NCI-H2029 (cell line): ENCODE measurements at places on chromosomes 16 and 17.

GRCh38 chr17:13194887-13195286 is 177.1 kb upstream of the ELAC2 start:
- DNase-seq = no peak

GRCh38 chr16:1999866-2000514 is 9.6 kb downstream of the ZNF598 start:
- no peak for DNase-seq

DNA sequence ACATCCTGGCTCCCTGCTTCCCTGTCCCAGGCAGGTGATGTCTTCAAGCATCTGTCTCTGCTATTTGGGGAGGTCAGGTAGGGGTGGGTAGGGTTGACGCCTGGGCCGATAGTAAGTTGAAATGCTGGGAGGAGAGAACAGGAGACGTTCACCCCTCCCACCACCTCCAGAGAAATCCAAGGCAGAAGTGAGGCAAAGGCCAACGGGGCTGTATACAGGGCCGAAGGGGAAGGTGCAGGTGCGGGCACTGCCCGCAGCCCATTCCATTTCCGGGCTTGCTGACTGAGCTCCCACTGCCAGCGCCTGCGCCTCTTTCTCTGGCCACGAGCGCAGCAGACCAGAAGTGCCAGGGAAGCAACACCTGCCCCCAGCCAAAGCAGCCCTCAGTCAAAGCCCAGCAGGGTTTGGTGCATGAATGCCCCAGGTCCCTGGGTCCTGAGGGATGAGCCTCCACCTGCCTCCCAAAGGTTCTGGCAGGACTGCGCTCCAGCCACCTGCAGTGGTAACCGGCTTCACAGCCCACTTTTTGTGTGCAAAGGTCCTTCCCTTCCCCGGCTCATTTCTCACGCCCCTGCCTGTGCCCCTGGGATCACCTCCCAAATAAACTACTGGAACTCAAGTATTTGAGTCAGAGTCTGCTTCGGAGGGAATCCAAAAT is 127.6 kb upstream of the TNRC6C start:
- DNase-seq = no peak

DNA sequence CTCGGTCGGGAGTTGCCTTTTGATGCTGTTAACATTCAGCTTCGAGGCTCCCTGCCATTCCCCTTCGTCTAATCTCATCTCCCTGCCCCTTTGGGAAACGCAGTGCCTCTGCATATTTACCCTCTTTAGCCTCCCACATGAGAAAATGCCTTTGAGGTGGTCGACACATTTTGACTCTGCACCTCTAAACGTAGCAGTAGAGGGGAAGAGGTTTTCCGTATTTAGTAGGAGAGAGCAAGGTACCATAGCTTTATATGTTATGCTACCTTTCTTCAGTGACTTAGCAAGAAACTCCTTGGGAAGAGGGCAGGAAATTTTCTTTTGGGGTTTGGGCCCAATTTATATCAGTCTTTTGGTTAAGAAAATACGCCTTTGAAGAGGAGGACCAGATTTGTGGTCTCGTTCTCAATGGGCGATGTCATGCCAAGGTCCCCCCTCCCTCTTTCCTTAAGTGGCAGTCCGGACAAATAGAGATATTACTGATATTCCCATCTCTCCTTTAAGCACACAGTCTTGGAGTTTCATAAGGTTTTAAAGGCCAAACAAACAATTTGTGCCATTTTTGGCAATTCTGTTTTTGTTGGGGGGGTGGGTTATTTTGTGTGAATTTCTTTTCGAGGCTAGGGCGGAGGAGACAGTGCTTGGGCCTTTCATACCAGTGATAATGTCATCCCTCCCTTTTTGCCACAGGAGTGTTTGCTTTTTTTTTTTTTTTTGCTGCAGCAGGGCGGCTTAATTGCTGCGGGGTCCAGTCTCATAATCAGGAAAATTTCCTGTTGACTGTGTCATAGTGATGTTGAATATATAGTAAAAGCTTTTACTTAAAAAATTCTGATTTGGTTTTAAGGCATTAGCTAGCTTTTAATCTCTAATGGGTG is 1.5 kb downstream of the PAFAH1B1 start:
- DNase-seq = no peak

- DNase-seq = no peak
These were observed 1011.6 kb downstream of the KCNJ18 start for GRCh38 chr17:22703786-22704441.
